Esophagus mucosa (tissue), 1 donor: ENCODE measurements at places on chromosomes 2 and 18. TPM values are rescaled to one million over a fixed set of nuclear protein-coding genes. Genes with fewer than 3 reads are reported as not detected.

RFX8 gene
- not detected for total RNA-seq

C1QL2 gene
- total RNA-seq = not detected

PRKAG3 gene
- not detected for total RNA-seq

PKDCC gene
- 1.8 TPM for total RNA-seq

ZNF2 gene
- 1.6 TPM for total RNA-seq

FOXI3 gene
- not detected for total RNA-seq

DNA sequence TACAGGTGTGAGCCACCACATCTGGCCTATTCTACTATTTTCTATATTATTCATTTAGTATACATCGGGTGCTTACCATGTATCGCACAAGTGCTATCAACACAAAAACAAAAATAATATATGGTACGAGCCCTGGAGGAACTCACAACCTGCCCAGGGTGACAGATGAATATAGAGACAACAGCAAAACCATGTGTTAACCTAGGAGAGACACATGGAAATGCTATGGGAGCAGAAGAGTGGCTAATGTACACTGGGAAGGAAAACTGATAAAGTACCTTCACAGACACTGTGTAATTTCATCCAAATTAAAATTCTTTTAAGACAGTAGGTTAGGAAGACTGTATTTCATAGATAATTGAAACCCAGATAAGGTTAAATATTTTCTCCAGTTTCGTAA lies 3.9 kb downstream of the SF3B6 start:
- no peak for ATAC-seq

GRCh38 chr2:63652652-63652985 lies 63.9 kb downstream of the MDH1 start:
- ATAC-seq = no peak

DNA sequence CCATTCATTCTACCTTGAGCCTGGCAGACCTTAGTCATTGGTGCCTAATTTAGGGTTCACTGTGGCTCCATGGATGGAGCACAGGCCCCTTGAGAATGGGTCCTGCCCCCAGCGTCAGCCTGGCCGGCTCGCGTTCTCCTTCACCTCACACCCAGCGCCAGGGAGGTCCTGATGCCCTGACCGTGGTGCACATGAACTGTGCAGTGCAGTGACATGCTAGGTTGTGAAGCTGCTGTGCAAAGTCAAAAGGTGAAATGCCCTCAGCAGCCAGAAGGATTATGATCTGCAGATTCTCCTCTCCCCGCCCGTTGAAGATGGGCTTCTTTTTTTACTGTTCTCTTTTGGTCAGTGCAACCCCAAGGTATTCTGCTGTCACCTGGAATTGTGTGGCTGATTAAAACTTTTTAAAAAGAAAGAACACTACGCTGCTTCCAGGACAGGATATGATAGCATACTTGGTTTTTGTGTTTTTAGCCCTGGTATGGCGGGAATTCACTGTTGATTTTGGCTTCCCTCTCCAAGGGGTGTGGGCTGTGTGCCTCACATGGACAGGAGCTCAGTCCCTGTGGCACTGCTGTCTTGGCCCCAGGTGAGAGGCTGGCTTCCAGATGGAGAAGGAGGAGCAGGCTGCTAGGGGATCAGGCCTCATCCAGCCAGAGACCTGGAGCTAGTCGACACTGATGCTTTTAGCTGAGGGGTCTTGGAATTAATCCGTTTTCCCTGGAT lies 49.4 kb upstream of the MCFD2 start:
- no peak for ATAC-seq

- ATAC-seq = peak; percentile 31
Observed at GRCh38 chr2:204824751-204825453, 279.6 kb downstream of the PARD3B start.

DNA sequence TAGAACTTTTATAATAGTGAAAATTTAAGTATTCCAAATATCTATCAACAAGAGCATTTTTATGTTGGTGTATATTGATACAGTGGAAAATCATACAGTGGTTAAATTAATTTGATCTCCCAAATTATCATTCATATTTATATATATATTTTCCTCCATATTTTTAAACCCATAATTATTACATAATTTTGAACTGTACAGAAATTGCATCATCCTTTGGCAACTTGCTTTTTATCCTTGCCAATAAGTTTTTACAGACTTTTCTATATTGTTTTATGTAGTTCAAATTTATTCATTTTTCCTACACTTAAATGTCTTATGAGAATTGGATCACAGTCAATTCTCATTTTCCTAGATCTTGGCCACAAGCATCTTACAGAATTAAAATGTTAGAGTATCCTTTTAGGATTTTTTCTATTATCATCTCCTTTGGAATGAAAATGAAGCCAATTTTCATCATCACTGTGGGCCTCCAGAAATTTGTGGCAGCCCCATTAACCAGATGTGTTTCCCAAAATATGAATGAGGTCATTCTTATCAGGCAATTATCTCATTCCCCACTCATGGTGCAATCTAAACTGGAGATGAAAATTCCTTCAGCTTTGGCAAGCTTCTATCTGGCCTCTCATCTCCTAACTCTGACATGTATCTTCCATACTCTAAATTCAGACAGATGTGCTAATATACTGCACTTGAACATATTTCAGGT lies 94.2 kb upstream of the DLGAP1 start:
- no peak for ATAC-seq

DNA sequence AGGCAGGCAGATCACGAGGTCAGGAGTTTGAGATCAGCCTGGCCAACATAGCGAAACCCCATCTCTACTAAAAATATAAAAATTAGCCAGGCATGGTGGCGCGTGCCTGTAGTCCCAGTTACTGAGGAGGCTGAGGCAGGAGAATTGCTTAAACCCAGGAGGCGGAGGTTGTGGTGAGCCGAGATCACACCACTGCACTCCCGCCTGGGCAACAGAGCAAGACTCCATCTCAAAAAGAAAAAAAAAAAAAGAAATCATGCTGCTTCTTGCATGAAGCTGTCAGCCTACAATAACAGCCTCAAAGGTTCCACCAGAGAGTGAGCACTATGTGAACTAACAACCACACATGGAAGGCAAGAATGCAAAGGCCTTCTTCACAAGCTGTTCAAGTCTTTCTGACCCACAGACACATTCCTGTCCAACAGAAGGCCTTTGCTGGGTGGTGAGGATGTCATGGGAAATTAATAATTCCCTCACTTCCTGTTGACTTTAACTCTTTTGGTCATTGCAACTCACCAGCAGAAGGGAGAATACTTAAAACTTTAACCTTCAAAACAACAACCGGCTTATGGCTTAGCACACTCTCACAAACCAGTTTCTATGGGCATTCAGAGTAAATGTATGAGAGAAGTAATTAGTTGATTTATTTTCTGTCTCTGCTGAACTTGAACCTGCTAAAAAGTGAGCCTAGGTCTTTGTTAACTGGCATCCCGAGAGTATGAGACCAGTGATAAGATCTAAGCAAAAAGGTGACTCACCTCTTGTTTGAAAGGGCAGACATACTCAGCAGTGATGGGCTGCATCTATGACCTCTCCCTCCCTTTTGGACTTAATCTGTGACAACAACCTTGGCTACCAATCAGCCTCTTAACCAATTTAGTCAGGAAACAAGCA lies 11.8 kb downstream of the PLEKHM3 start:
- no peak for ATAC-seq

DNA sequence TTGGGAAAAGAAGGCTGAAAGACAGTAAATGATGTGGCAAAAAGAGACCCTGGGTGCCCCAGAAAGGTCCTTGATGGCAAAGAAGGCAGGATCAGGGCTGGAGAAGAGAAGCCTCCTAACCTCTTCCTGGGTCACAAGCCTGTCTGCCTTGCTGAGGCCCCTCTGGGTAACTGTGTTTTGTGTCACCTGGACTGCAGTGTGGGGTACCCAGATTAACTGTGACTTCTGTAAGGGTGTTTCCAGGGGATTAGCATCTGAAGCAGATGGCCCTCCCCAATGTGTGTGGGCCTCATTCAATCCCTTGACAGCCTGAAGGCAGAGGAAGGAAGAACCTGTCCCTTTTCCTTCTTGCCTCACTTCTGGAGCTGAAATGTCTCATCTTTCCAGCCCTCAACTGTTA lies 35.6 kb upstream of the APCDD1 start:
- no peak for ATAC-seq

DNA sequence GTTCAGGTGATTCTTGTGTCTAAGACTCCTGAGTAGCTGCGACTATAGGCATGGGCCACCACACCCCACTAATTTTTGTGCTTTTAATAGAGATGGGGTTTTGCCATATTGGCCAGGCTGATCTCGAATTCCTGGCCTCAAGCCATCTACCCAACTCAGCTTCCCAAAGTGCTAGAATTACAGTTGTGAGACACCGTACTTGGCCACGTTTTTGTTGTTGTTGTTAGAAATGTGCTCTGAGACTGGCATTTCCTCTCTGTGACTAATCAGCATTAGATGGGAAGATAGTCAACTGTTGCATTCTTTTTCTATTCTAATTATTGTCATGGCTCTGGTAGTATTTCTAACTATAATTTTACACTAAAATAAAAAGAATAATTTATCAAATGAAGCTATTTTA lies 191.7 kb downstream of the CAMKMT start:
- ATAC-seq = no peak

GRCh38 chr2:36238106-36238505 lies 117.5 kb upstream of the CRIM1 start:
- no peak for ATAC-seq

GRCh38 chr2:32977228-32977758 lies 30.5 kb downstream of the LTBP1 start:
- ATAC-seq = peak; percentile 99

DNA sequence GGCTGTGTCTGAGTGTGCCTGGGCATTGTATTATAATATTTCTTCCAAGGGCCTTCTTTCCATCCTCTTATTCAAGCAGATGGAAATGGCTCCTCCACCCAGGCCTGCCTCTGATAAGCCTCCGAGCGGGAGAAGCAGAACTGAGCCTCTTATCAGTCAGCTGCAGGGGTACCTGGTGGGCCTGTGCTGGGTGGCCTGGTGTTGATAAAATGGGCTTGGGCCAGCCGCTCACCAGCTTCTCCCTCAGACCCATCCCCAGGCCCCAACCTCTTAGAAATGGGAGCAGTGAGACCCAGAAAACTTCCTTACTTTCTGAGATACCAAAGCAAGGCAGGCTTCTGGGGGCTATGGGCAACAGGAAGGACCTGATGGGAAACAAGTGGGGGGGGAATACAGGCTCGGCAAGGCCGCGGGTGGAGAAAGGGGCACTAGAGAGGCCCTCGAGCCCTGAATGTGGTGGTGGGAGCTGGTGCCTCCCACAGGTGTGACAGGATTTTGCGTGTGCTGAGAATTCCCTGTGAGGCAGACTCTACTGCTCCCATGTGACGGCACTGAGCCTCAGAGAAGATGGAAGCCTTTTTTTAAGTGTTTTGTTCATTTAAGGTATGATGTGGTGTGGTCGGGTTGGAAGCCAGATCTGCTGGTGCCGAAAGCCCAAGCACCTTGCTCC lies 18.3 kb downstream of the GYPC start:
- no peak for ATAC-seq

DNA sequence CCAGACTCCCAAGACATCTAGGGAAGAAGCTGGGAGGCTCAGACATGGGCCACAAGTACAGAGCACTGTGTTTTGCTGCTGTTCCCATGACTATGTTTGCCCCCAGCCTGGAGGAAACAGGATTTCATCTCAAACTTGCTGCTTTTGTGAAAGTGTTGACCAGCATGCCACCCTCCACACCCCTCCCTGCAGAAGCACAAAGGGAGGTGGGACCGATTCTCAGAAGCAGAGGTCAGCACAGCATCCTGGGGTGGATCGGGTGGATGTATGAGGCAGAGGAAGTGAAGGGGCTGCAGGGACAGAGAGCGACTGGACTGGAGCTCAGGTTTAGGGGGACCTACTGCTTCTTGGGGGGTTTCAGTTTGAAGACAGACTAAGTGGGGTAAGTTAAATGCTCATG lies 209.2 kb downstream of the ZNF516 start:
- no peak for ATAC-seq

DNA sequence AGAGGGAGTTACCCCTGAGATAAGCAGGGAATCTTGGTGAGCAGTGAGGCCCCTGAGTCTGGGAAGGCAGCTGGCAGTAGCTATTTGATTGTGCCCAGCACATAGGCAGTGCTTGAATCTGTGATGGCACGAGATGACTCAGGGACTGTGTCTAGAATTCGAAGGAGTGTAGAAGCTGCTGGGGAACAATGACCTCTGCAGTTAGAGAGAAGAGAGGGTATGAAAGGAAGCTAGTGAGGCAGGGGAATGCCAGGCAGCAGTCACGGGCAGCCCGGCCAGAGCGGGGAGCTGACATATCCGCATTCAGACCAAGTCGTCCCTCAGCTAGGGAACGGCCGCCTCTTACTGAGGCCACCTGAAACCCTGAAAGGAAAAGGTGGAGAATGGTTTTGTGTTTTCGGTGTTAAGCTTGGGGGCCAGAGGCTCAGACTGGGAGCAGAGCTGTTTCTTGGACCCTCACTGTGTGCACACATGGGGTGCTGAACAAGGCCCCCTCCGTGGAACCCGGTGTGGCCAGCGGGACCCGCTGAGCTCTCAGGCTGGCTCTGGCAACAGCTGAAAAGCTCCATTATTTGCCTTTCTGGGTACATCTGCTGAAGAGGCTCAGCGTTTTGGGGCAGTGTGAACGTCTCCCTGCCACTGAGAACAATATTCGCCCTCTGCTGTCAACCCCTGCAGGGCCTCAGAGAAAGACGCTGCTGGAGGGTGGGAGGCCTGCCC lies 32.9 kb downstream of the ARHGEF4 start:
- ATAC-seq = no peak

DNA sequence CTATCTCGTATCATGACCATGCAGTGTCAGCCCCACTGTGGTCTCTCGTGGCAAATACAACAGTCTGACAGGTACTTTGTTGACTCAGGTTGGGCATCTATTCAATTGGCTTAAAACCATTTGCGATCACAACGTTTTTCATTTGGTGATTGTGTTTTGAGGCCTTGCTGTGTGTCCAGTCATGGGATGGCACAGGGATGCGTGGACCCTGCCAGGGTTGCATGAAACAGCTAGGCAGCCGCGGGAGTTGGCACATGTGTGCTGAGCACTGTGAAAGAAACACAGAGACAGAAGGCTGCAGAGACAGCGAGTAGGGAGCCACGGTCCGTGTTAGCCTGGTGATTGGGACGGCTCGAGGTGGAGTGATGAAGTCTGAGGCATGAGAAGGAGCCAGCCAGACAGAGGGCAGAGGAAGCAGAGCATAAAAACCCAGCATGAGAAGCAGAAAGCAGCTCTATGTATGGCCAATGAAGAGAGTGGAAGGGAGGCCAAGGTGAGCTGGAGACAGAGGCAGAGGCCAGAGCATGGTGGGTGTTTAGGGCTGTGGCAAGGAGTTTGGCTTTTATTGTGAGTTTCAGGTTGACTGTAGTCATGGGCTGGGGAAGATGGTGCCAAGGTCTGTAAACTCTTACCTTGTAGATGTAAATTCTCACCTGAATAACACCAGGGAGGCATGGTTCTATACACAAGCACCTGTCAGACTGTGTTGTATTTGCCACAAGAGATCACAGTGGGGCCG lies 31.8 kb upstream of the IL1R1 start:
- ATAC-seq = no peak
